ENCODE measurements at places on chromosomes 6 and 20. TPM values are rescaled to one million over a fixed set of nuclear protein-coding genes. Genes with fewer than 3 reads are reported as not detected.

BNIP5 gene
- 2.3 TPM for polyA plus RNA-seq

DNA sequence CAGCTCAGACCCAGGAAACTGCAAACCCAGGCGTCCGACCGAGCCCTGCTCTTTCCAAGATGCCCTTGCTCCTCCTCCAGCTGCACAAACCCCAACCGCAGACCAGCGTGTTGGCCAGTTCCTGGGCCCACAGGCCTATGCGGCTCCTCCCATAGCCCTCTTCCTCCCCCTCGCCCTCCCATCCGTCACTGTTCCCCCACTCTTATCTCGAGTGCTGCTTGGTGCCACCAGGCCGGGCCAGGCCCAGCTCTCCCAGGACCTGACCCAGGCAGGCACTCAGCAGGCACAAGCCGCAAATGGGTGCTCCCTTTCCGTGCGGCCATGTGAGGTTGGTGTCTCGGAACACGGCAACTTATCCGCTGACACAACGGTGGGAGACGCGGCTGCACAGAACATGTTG, 28.6 kb downstream of the ADRM1 start:
- no peak for DNase-seq

DNA sequence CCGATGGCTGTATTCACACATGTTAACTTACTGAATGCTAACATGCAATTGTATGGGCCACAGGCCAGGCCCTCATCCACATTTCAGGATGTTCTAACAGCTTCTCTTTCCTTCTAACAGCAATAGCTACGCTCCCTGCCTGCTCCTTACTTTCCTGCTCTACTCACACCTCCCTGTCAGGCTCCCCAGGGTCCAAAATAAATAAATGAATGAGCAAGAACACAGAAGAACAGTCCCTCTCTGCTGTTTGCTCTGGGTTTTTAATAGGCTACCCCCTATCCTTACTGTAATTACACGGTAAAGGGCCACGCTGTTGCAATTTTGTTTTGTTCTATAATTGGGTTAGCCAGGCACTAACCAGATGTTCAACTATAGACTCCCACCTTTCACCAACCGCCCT, 135.6 kb downstream of the GMDS start:
- DNase-seq = no peak

ARFGEF3 gene
- 0.13 TPM for polyA plus RNA-seq

- no peak for DNase-seq
Measured at GRCh38 chr20:42093542-42094440, 475.6 kb upstream of the CHD6 start.

- DNase-seq = no peak
Measured at GRCh38 chr6:30793521-30794194, 49.3 kb upstream of the IER3 start.

STMN3 gene
- polyA plus RNA-seq = 11.3 TPM

Data from aorta (tissue), 5 donors.